Pulmonary artery endothelial cell (primary cell): ENCODE measurements at places on chromosomes 12 and 14. TPM values are rescaled to one million over a fixed set of nuclear protein-coding genes. Genes with fewer than 3 reads are reported as not detected.

The SLC39A5 gene
- total RNA-seq, result not detected in 2 replicates

The B4GALNT1 gene
- 0.07 and 0.35 TPM in 2 replicates for total RNA-seq

The OR6C2 gene
- total RNA-seq, result not detected in 2 replicates

The FGF6 gene
- total RNA-seq, result not detected in 2 replicates

The RPL41 gene
- 2,515 and 3,966 TPM in 2 replicates for total RNA-seq
